ENCODE measurements at places on chromosomes 1 and 21.

DNA sequence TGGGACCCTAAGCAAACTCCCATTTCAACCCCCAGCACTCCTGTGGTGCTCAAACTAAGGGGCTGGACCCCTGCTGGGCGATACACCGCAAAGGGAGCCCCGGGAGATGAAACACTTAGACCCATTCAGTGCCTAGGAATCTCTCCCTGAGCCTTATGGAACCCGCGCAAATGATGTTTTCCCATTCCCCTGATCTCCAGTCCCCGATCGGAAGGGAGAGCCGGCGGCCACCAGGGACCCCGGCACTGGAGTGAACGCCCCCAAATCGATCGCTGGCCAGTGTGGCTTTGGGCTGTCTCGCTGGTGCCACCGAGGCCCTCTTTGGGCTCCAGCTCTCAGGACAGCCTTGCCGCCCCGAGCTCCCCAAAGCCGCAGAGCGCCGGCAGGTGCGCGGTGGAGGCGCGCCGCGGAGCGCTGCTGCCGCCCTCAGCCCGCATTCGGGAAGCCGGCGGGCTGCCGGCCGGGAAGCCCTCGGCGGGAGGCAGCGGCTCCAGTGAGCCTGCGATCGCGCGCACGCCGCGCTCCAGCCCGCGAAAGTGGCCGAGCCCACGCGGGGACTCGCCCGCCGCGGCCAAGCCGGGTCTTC lies 1.1 kb downstream of the PLXNA2 start:
- DNase-seq, result no peak

- DNase-seq, result no peak
These were observed 155.3 kb downstream of the ROR1 start for GRCh38 chr1:63929106-63929478.

- no peak for DNase-seq
These were observed 131.9 kb upstream of the NFIA start for GRCh38 chr1:60950224-60951063.

GRCh38 chr1:63813829-63814277 lies 40.0 kb downstream of the ROR1 start:
- DNase-seq, result no peak

GRCh38 chr1:209416716-209417115 lies 166.8 kb upstream of the CAMK1G start:
- no peak for DNase-seq

- DNase-seq, result no peak
These were observed 36.8 kb downstream of the C1orf21 start for GRCh38 chr1:184423649-184424048.

- DNase-seq, result no peak
These were observed 70.5 kb downstream of the FMO4 start for GRCh38 chr1:171384496-171384895.

DNA sequence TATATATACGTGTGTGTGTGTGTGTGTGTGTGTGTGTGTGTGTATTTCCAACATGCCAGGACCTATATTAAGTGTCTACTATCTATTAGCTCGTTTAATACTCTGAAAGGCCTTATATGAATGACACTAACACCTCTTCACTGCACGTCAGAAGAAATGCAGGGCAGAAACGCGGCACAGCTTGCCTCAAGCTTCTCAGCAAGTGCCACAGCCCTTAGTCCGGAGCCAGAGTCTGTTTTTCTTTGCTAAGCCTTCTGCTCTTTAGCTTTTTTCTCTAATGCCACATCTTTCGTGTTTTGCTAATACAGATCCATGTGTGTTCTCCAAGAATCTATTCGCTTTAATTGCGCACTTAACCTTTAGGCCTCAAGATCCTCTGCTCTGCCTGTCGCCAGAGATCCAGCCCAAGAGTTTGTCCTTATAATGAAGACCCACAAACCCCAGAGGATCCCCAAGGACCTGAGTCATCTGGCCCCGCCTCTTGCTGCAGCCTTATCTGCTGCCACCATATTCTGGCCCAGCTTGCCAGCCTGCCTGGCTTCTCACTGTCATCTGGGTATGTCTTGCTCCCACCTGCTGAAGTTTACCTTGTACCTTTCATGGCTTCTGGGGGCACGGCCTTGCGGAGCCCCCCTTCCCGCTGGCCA lies 2.0 kb upstream of the TRIM58 start:
- DNase-seq, result no peak

DNA sequence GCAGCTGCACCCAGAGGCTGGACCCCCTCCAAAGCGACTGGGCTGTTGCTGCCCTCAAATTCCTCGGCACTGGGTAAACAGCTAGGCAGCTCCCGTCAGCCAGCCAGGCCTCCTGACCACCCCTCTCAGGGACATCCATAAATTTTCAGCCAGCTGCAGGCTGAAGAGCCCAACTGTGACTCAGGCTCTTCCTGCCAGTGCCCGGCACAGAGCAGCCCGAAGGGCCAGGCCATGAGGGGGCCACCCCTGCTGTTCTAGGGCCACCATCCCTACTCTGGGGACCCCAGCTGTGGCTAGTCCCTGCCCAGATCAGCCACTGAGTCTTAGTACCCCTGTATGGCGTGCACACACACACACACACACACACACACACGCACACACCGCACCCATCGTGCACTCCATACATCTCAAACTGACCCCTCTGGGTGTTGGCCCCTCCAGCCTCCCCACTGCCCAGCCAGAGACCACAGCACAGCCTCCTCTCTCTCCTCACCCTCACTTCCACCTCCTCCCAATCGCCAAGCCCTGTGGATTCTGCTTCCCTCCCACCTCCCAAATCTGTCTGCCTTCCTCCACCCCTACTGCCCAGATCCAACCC lies 6.2 kb upstream of the LAPTM5 start:
- DNase-seq, result no peak

GRCh38 chr1:45842786-45843185 lies 39.4 kb downstream of the MAST2 start:
- DNase-seq, result no peak

GRCh38 chr1:241702442-241703373 lies 50.6 kb downstream of the WDR64 start:
- DNase-seq, result no peak

GRCh38 chr1:178358456-178358855 lies 138.3 kb downstream of the CLEC20A start:
- DNase-seq, result no peak

- DNase-seq, result no peak
These were observed 40.7 kb downstream of the NME7 start for GRCh38 chr1:169326956-169327268.

DNA sequence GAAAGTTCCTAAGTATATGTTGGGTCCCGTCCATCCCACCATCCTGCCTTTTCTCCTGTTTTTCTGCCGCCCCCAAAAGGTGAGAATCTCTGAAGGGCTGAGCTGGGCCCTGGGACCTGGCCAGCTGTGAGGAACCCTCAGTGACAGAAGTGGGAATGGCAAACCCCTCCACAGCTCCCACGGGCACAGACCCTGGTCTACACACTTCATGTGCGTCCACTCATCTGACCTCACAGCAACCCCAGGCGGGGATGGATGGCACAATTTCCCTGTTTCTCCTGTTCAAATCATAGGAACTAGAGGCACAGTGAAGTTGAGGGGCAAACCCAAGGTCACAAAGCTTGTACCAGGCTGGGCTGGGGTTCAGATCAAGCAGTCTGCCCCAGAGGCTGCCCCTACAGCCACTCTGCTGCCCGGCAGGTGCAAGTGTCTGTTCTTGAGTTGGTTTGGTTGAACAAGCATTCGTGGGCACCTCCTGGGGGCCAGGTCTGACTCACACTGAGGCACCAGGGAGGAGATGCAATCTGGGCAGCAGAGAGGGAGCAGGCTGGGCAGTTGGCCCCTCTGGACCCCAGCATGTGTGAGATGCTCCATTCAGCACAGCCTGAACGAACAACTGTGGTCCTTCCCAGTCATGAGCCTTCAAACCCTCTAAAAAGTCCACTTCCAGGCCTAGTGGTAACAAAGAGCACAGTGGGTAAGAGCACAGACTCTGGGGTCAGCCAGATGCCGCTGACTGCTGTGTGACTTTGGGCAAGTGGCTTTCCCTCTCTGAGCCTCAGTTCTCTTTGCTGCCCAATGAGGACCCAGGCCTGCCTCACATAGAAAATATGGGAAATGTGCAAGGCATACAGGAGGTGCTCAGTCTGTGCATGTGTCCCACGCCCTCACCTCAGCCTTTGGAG lies 4.0 kb downstream of the EDN2 start:
- no peak for DNase-seq

- DNase-seq, result no peak
These were observed 13.8 kb downstream of the PAXBP1 start for GRCh38 chr21:32757804-32758203.

GRCh38 chr1:214542275-214543199 lies 8.9 kb downstream of the PTPN14 start:
- no peak for DNase-seq

- no peak for DNase-seq
These were observed 64.7 kb downstream of the VAV3 start for GRCh38 chr1:107900090-107900945.

GRCh38 chr21:44312089-44312488 lies 12.2 kb downstream of the PFKL start:
- no peak for DNase-seq

GRCh38 chr1:226962421-226963391 lies 22.6 kb downstream of the COQ8A start:
- DNase-seq, result no peak

GRCh38 chr1:115828101-115829022 lies 12.6 kb downstream of the NHLH2 start:
- no peak for DNase-seq

GRCh38 chr1:155017946-155018316 lies 15.3 kb downstream of the ZBTB7B start:
- DNase-seq, result no peak

Measured in T-helper 17 cell (primary cell).